ENCODE measurements at places on chromosomes 2 and 18. TPM values are rescaled to one million over a fixed set of nuclear protein-coding genes. Genes with fewer than 3 reads are reported as not detected.

Gene BUB1
- 11.0 TPM for total RNA-seq

Gene FOXD4L1
- total RNA-seq, result not detected

Gene TAF1B
- total RNA-seq, result 16.3 TPM

Gene TSGA10
- total RNA-seq, result 1.7 TPM

Gene TGFBRAP1
- total RNA-seq, result 57.5 TPM

Gene LBH
- total RNA-seq, result 52.0 TPM

Gene GAD1
- total RNA-seq, result 0.13 TPM

Gene IGFBP5
- total RNA-seq, result 0.64 TPM

Gene SIX3
- not detected for total RNA-seq

Gene POMC
- total RNA-seq, result 0.63 TPM

Gene UGT1A4
- not detected for total RNA-seq

Gene NOSTRIN
- 2.5 TPM for total RNA-seq

Gene PTCD3
- 37.1 TPM for total RNA-seq

DNA sequence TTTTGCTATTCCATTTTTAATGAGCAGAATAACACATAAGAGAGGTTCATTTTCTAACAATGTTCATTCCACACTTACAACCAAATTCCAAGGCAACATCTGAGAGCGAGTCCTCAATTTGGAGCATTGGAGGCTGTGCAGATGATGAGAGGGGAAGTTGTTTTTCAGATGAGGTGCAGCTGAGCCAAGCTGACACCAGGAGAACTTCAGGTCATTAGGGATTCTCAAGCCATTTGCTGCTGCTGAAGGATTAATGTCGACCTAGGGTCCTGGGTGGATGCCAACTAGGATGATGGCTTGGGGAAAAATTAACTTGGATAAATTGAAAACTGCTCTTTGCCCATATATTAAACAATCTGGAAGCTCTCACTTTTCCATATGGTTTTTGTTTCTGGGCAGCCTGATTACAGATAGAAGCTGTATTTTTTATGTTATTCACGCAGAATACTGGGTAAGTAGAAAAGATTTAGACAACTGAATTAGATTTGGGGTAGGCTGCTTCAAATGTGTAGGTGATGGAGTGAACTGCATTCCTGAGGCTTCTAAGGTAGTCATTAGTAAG, 206.4 kb upstream of the SLC39A10 start:
- no peak for DNase-seq

- no peak for DNase-seq
Observed at GRCh38 chr2:8729939-8730338, 48.1 kb downstream of the ID2 start.

DNA sequence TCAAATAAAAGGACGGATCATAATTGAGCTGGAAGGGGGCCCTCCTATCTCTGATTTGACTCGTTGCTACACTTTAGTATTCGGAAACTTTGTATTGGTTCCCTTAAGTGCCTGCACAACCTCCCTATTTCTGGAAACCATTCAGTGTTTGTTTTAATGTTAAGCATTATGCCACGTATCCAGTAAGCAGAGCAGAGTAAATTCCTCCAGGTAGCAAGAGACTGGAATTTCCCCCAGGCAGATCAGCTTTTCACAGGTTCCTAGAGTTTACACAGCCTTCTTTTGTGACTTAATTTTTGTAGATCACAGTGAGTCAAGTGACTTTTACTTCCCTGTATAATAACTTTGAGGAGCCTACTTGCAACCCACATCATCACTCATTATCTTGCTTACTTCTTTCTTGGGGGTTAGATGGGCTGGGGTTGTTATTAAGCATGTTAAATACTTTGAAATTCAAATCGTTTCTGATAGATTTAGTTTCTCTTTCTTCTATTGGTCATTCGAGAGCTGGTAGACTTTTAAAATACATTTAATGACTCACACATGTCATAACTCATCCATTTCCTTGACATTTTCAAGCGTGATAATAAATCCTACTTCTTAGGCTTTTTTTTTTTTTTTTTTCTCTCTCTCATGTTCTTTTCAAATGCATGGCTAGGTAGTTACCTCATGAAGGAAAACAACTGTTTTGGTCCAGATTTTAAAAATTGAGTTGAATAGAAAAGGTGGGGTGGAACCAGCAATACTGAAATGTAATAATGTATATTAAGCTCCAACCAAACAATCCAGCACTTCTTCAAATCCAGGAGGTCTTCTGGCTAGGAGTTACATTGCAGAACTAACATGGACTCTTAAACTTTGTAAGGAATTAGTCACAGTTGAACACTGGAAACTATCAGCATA, 219.3 kb downstream of the NEDD4L start:
- peak; percentile 83 for DNase-seq

- no peak for DNase-seq
Observed at GRCh38 chr18:1133541-1133940, 228.9 kb downstream of the ADCYAP1 start.

- no peak for DNase-seq
Observed at GRCh38 chr2:27701676-27702075, 38.0 kb downstream of the SLC4A1AP start.

- DNase-seq, result no peak
Observed at GRCh38 chr2:120461092-120461491, 115.2 kb downstream of the INHBB start.

DNA sequence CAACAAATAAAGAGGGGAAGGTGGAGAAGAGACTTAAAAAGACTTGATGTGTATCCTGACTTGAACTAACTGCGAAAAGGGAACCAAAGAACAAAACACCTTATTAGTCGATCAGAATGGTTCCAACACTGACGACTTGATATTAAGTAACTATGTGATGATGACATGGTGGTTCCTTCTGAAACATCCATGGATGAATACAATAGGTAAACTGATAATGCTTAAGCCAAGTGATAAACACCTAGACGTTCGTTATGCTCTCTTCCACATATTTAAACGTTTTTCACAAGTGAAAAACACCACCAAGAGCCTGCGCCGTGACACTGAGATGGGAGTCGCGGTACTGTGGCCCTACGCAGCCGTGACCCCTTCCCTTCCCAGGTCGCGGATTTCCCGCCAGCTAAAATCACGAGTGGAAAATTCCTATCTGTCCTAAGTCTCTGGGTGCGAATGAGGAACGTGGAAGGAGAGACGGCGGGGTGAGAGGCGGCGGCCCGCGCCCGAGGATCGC, 797 bp downstream of the TTC32 start:
- DNase-seq, result peak; percentile 42

GRCh38 chr2:164260506-164260905, 360.8 kb downstream of the GRB14 start:
- DNase-seq, result no peak

DNA sequence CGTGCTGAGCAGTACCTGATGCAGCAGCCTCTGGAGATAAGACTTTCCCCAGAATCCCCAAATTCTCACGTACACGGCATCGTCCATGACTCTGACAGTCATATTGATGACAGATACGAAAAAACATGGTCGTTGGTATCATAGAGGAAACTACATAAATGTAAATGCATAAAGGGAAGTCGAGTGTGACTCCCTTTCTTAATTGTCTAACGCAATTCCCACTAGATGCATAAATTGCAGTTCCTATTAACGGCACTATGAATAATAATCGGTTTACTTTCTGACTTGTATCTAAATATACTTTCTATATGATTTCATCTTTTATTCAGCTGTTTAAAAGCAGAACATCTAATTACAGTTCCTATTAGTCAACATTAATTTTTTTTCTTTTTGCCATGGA, 322.6 kb upstream of the REV1 start:
- no peak for DNase-seq

DNA sequence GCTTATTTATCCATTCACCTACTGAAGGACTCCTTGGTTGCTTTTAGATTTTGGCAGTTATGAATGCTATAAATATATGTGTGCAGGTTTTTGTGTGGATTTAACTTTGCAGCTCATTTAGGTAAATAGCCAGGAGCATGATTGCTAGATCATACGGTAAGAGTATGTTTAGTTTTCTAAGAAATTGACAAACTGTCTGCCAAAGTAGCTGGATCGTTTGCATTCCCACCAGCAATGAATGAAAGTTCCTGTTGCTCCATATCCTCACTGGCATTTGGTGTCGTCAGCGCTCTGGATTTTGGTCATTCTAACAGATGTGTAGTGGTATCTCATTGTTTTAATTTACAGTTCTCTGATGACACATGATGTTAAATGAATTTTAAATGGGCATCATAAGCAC, 8.7 kb upstream of the DIPK1C start:
- no peak for DNase-seq

- no peak for DNase-seq
Observed at GRCh38 chr2:160322320-160322719, 122.2 kb upstream of the ITGB6 start.

GRCh38 chr2:216305574-216305973, 66.7 kb downstream of the MARCHF4 start:
- DNase-seq, result no peak

DNA sequence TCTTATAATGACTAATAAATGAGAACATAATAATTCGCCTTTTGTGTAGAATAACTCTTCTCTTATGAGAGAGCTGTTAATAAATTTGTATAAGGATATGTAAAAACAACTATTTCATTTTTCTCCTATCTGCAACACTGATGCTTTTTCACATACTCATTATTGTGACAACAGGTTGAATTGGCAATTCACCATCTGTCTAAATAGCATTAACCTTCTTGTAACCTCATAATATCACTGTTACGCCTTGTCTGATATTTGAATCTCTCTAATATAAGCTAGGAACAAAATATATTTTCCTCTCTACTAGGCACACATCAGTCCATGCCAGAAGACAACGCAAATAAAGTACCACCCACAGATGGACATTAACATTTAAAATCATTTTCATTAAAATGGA, 938.9 kb downstream of the CPS1 start:
- no peak for DNase-seq

GRCh38 chr2:199273042-199273511, 184.7 kb downstream of the SATB2 start:
- no peak for DNase-seq

GRCh38 chr18:39675906-39676305, 2110.3 kb upstream of the CELF4 start:
- no peak for DNase-seq

DNA sequence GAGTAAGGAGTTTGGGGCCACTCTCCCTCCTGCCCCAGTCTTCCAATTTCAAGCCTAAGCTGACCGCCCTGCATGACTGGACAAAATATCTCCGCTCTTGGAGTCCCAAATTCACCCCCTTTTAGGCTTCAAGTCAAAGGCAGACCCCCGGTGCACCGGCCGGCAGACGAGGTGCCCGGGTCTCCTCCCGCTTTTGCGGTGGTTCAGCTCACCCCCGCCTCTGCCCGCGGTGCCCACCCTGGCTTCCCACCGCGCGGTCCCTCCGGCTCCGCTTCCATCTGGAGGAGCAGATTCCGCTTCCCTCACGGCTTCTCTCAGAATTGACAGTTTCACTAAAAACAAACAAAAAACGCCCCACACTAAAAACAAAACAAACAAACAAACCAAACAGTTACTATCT, 56.5 kb downstream of the SERPINB8 start:
- no peak for DNase-seq

DNA sequence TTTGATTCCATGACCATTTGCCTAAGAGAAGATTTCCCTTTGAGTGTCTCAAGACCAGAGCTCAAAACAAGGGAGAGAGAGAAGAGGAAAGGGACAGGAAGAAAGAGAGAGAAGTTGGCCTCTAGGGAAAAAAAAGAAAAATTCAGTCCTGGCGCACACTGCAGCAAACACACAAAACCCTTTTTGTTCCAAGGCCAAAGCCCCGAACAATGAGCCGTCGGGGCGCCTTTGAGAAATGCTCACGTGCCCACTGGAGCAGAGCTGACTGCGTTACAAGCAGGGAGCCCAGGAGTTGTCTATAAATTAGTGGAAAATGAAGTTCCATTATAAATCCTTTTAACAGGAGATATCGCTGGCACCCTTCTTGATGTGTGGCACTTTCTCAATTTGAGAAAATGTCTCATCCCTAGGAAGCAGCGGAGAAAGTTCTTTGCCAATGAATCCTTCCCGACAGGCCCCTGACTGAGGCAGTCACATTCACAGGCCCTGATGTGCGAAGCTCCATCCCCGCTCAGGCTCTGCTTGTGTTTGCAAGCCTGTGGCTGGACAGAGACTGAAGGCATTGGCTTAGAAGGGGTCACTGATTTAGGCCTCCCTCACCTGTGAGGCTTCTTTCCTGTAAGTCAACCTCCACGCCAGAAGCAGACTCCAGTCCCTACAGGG, 32.1 kb upstream of the NCKAP5 start:
- DNase-seq, result no peak

DNA sequence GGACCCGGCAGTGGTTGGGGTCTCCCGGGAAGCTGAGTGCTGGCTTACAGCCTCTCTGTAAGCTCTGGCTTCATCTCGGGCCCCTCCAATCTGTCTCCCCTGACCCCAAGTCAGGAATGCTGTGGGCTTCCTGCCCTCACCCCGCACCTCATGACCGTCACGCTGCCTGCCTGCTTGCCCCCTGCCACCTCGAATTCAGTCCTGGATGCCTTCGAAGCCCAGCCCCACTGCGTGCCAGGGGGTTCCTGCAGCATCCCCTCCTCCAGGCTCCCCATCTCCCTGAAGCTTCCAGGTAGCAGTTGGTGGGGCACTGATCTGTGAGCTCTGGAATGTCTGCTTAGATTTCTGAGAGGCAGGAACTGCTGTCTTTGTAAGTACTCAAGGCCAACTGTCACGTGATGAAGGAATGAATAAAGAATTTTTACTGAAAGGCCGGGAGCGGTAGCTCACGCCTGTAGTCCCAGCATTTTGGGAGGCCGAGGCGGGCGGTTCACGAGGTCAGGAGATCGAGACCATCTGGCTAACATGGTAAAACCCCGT, 6.5 kb downstream of the CLHC1 start:
- no peak for DNase-seq

GRCh38 chr2:179226203-179226960, 38.2 kb downstream of the SESTD1 start:
- no peak for DNase-seq

DNA sequence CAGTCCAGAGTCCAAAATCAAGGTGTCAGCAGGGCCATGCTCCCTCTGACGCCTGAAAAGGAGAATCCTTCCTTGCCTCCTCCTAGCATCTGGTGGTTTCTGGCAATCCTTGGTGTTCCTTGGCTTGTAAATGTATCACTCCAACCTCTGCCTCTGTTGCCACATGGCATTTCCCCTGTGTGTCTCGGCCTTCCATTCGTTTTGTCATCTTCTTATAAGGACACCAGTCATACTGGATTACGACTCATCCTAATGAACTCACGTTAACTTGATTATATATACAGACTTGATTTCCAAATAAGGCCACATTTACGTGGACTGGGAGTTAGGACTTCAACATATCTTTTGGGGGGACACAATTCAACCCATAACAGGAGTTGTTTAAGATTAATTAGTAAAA, 15.8 kb downstream of the PMAIP1 start:
- no peak for DNase-seq

DNA sequence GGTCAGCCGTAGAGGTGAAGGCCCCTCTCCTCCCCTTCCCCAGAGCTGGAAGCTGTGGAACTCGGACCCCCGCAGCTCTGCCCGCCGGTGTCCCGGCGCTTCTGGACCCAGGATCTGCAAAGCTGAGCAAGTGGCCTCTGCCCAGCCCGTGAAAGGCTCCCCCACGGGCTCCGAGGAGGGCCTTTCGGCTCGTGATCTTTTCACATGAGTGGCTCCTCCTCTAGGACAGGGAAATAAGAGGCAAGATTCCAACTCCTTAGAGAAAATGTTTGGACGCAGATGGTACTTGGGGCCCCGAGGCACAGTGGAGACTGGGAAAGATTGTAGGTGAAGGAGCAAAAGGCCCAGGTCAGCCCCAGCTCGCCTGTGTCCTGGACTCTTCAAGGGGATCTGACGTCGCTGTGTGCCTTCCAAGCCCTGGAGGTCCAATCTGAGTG, 48.2 kb upstream of the SP3 start:
- no peak for DNase-seq

GRCh38 chr2:238791354-238791753, 56.5 kb upstream of the TWIST2 start:
- DNase-seq, result no peak
